Motor neuron (in vitro differentiated cells): ENCODE measurements at places on chromosomes 2 and 18. TPM values are rescaled to one million over a fixed set of nuclear protein-coding genes. Genes with fewer than 3 reads are reported as not detected.

The IL36G gene
- total RNA-seq: not detected in 2 replicates

The TSGA10 gene
- 17.3 and 22.2 TPM in 2 replicates for total RNA-seq

GRCh38 chr18:23317975-23318675 lies 135.0 kb upstream of the RIOK3 start:
- ATAC-seq: no peak

GRCh38 chr2:54000524-54000923 lies 29.7 kb upstream of the PSME4 start:
- no peak for ATAC-seq

DNA sequence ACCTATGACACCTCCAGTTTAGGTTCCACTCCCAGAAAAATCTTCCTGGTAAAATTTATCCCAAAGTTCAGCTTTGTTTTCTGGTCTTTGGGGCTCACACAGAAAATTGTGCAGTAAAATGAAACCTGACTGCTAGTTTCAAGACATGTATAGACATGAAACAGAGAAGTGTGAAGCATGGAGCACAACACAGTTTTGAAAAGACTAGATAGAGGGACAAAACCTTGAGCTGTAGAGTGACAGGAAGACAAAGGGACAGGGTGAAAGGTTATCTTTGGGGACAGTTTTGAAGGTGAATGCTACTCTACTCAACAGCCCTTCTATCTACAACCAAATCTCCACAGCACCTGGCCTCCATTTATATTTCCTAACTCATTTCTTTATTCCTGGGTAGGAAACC lies 352.6 kb downstream of the RBM43 start:
- ATAC-seq: no peak
